ENCODE measurements at places on chromosomes 7 and 10. TPM values are rescaled to one million over a fixed set of nuclear protein-coding genes. Genes with fewer than 3 reads are reported as not detected.

The TMEM270 gene
- total RNA-seq: not detected

The GPR15LG gene
- total RNA-seq: not detected

The TMEM26 gene
- not detected for total RNA-seq

DNA sequence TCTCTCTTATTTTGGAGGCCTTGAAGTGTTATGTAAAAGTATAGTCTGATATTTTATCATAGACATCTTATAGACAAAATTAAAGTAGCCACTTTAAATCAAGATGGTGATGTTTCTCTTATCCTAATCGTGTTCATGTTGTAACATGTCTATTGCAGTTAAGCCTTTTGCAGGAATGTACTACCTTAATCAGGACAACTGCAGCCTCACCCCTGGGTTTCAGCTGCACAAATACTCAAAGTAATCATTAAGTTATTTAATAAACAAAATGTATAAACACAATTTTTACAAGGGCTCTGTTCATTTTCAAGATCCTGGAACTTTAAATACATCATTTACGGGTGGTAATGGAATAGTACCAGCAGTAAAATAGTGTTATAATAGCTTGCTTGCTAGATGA lies 14.4 kb upstream of the KIF5B start:
- no peak for DNase-seq

DNA sequence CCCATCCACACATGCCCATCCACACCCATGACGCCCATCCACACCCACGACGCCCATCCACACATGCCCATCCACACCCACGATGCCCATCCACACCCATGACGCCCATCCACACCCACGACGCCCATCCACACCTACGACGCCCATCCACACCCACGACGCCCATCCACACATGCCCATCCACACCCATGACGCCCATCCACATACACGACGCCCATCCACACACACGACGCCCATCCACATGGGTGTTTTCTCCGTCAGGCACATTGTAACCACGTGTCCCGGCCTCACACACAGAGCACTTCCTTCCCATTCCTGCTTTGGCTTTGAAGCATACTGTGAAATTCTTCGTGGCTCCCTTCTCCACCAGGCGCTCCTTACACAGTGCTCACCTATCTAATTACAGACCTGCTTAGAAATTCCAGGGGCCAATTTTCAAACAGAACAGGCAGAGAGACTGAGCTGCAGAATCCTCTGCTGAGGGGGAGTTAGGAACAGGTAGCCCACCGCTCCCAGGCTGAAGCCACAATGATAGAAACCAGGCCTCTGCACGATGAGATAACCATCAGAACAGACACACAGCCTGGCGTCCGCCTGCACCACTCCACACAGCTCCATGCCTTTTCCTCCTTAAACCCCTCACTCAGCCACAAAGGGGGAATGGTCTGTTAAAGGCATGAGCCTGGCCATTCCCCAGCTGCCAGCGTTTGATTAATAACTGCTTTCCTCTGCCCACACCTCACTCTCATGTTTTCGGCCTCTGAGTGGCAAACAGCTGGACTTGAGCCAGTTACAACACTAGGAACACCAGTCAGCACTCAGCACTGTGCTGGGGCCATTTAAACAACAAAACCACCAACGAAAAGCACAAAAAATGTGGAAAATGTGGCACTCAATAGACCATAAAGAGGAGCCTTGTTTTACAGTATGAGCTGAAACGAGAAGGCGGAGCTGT lies 501.6 kb downstream of the PTPRN2 start:
- DNase-seq: no peak

DNA sequence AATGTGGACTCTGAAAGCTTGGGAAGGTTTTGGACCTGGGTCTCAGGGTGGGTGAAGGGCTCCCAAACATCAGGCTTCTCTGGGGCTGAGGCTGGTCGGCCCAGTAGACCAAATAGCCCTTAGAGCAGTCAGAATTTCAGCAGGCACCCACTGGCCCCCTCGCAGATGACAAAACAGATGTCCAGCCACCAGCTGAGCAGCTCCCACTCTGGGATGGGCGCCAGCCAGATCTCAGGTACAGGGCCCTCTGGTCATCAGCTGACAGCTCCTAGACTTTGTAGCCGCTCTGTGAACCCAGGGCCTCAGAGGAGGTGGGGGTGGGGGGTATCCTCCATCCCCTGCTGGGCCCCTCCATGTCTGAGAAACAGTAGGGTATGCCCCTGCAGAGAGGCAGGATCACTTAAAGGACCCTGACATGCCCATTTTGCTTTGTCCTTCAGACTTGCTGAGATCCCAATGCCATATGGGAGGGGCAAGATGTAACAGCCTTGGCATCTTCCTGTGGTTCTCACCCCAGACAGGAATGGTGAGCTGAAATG lies 26.5 kb downstream of the HSPA12A start:
- no peak for DNase-seq

- DNase-seq: no peak
Observed at GRCh38 chr10:18429335-18429734, 222.1 kb downstream of the NSUN6 start.

DNA sequence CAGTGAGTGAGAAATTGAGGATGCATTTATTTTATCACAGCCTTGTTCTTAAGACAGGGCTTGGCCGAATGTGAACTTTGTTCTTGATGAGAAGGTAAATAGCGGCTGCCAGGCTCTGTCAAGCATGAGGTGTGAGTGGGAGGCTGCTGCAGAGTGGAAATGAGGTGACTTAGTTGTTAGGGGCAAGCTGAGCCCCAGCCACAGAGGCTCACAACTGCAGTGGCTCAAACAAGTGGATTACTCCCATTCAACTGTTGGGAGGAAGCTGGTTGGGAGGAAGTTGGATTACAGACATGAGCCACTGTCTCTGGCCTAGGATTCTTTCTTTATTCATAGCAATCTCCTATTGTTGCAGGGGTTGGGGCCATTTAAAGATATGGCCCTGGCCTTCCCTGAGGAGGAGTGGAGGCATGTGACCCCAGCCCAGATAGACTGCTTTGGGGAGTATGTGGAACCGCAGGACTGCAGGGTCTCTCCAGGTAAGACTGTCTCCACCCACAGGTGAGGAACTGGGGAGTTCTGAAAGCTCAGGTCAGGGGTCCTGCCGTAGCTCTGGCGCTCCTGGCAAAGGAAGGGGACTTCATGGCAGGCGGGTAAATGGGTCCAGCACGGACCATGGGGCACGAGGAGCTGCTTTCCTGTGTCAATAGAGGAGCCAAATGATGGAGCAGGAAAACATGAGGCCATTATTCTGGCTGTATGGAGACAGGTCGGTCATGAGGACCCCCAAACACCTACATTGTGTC lies 7.1 kb downstream of the ZSCAN25 start:
- DNase-seq: no peak

- peak; percentile 88 for DNase-seq
Observed at GRCh38 chr10:29804025-29804852, 169.5 kb upstream of the SVIL start.

DNA sequence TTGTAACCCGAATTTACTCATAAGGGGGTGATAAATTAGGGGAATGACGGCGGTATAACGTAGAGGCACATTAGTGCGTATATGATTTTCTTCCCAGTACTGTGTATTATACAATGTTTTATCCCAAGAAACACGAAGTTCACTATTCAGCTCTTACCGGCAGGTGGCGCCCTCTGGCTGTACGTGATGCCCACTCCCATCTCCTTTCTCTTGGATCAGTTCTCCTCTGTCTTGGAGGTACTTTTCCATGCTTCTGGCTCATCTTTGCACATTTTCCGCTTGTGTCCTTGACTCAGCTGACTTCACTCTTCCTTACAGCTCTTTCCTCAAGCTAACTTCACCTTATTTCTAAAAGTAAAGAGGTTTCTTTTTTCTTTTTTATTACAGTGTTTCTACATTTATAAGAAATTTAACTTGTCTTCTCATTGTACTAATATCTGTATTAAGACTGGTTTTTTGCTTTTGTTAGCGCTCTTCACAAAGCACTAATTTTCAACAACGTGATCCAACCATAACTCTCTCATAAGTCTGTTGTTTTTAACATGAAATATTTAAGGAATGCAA lies 21.3 kb downstream of the TMEM176B start:
- DNase-seq: peak; percentile 98

DNA sequence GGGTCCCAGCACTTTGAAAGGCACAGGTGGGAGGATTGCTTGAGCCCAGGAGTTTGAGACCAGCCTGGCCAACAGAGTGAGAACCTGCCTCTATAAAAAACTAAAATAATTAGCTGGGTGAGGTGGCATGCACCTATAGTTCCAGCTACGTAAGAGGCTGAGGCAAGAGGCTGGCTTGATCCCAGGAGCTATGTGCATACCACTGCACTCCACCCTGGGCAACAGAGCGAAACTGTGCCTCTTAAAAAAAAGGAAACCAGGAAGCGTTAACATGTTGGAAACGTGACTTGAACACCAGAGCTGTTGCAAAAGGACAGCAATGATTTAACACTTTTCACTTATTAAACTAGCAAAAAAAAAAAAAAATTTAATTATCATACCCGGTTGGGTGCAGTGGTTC lies 12.6 kb downstream of the BAZ1B start:
- no peak for DNase-seq

GRCh38 chr7:28135760-28136159 lies 44.8 kb downstream of the JAZF1 start:
- no peak for DNase-seq

- DNase-seq: no peak
Observed at GRCh38 chr7:55309040-55309991, 55.8 kb upstream of the LANCL2 start.

- DNase-seq: no peak
Observed at GRCh38 chr10:19097151-19097550, 48.5 kb downstream of the MALRD1 start.

- peak; percentile 5 for DNase-seq
Observed at GRCh38 chr10:33363106-33363505, 28.6 kb upstream of the NRP1 start.

DNA sequence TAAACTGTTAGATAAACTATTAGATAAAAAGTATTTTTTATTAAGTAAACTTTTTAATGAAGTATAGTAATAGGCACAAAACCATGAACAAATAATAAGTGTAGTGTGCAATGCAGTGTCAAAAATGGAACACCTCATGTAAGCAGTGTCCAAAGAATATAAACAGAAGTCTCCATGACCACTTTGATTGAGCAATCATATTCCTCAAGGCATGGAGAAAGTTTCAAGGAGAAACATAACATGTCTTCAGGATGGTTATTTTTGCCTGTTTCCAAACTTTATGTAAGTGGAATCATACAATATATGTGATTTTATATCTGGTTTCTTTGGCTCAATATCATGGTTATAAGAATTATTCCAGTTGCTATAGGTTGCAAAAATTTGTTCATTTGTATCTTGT lies 6.1 kb upstream of the RELN start:
- no peak for DNase-seq
